ENCODE measurements at places on chromosomes 4 and X.

- no peak for DNase-seq
Measured at GRCh38 chr4:35966566-35966965, 277.7 kb downstream of the ARAP2 start.

- DNase-seq = no peak
Measured at GRCh38 chr4:169243825-169244609, 26.7 kb downstream of the SH3RF1 start.

GRCh38 chr4:79688691-79689090, 280.7 kb upstream of the GK2 start:
- no peak for DNase-seq

DNA sequence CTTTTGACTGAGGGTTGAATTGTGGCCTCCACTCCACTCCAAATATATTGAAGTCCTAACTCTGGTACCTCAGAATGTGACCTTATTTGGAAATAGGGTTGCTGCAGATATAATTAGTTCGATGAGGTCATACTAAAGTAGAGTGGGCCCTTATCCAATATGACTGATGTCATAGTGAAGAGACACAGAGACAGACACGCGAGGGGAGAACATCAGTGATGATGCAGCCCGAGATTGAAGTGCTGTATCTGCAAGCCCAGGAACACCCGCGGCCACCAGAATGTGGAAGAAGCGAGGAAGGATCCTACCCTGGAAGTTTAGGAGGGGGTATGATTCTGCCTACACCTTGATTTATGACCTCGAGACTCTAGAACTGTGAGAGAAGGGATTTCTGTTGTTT, 279.0 kb downstream of the ANKRD50 start:
- DNase-seq = no peak

- no peak for DNase-seq
Measured at GRCh38 chrX:65300104-65300809, 234.3 kb downstream of the LAS1L start.

GRCh38 chrX:97909245-97909644, 1025.5 kb downstream of the RPA4 start:
- no peak for DNase-seq

GRCh38 chr4:168631241-168632162, 134.7 kb downstream of the PALLD start:
- no peak for DNase-seq

- DNase-seq = no peak
Measured at GRCh38 chr4:115763051-115763450, 649.6 kb upstream of the NDST4 start.

- DNase-seq = no peak
Measured at GRCh38 chr4:955931-956381, 17.4 kb downstream of the DGKQ start.

DNA sequence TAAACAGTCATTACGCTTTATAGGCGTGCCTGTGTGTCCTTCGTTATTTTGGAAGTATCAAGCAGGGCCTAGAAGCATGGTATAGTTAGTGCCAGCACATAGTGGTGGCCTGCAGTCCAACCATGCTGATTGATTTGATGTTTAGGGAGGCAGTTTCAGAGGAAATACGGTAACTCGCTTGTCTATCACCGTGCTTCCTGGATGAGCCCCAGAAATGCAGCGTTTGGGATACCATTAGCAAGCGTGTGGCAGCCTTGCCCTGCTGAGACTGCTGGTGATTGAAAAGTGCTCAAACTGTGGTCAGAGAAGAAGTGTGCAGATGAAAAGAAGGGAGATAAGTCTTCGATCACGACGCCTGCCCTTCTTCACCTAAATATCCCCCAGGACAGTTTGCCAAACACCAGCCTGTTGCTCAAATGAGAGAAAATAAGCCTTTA, 158.4 kb downstream of the CHIC2 start:
- no peak for DNase-seq
